ENCODE measurements at places on chromosomes 2 and 18. TPM values are rescaled to one million over a fixed set of nuclear protein-coding genes. Genes with fewer than 3 reads are reported as not detected.

PSMA8 gene
- 0.60 TPM for total RNA-seq

GRCh38 chr18:12491611-12492435, 84.1 kb downstream of the PRELID3A start:
- no peak for DNase-seq

- no peak for DNase-seq
These were observed 80.4 kb downstream of the CTAGE1 start for GRCh38 chr18:22337306-22337705.

DNA sequence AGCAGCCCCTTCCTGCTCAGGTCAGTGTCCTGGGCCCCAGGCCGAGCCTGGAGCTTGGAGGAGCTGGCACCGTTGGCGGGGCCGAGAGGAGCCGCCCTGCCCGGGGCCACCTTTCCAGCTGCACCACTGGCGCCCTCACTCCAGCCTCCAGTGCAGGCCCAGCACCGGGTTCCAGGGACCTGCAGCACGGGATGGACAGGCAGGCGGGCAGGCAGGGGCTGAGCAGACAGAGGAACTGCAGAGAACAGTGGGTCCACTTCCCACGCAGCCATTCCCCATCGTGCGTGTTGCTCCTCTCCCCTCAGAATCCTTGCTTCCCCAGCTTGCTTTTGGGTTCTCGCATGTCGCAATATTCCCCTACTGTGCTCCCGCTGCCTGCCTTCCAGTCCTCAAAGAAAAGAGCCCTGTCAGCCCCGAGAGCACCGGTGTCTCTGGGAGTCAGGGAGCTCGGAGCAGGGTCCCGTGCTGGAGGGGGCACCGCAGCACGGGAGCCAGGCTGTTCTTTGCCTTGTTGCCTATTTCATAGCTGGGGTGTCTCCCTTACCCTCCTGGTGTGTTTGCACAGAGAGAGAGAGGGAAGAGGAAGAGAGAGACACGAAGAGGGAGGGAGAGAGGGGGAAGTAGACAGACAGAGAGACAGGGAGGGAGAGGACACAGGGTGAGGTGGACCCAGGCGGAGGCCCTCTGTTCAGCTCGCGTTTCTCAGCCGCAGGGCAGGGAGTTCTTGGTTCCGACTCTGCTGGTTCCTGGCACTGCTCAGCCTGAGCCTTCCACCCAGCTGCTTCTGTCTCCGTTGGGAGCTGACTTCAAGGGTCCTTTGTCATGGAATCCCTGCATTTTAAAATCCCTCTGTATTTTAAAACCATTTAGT, 126.0 kb downstream of the MBP start:
- no peak for DNase-seq

COL5A2 gene
- total RNA-seq, result 1.6 TPM

DNA sequence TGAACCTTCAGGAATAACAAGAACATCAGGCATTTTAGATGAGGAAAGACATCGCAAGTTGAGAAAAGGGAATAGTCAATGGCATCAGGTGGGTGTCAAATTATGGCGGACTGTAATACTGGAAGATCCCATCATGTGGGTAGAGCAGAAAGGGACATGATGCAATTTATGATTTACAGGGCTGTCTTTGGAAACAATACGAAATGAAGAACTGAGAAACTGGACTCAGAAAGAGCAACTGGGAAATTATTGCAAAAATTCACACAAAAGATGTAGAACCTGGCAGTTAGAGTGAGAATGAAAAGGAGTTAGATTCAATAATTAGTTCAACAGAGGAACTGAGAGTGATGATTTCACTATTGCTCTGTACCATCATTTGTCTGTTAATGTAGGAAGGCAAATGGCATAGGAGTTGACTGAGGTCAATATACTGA, 1635.0 kb upstream of the ACVR2A start:
- DNase-seq, result no peak

DNA sequence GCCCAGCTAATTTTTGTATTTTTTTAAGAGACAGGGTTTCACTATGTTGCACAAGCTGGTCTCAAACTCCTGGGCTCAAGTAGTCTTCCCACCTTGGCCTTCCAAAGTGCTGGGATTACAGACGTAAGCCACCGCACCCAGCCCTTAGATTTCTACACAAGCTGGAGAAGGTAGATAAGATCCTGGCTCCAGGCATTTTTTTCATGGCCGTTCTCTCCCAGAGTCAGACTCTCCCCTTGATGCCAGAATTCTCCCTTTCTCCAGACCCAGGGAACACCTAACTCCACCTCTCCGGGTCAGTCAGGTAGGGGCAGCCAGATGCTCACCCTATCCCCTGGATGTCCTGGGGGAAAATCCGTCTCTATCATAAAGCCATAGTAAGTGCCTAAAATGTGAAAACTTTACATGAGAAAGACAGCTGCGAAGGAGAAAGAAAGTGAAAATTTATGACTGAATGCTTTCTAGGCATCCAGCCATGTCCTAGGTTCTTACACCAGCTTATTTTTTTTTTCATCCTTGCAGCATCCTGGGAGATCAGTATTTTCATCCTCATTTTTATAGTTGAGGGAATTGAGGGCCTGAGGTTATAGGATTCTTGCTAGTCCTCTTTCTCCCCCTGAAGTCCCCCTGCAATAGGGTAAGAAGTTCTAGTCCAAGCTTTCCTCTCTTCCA, 16.3 kb downstream of the SIX3 start:
- DNase-seq, result no peak

ERFE gene
- total RNA-seq, result not detected

GRCh38 chr2:189698020-189698887, 23.8 kb downstream of the ANKAR start:
- peak; percentile 31 for DNase-seq

EVX2 gene
- total RNA-seq, result not detected

FHOD3 gene
- not detected for total RNA-seq

DNA sequence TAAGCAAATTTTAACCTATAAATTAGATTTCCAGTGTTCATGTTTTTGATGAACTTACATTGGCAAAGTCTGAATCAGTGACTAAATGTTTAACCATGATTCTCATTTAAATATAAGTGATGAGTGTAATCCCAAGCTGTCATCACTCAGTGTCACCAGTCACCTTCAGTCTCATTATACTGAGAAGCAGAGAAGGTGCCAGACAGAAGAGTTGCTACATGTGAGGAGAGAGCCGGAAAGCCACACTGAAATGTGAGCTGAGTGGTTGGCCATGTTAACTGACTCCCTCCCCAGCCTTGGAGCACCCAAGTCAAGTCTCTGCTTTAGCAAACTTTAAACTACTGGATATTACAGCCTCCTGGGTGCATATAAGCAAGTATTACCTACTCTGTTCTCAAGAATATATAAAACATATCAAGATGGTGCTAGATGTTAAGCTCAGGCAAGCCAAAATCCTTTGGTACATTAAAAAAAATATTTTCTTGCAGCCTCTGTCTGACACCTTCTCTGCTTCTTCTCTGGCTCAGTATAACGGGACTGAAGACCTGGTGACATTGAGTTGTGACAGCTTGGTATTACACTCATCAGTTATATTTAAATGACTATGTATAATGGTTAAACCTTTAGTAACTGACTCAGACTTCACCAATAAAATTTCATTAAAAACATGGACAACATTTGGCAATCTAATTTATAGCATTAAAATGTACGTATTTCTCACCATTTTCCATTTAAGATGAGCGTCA, 75.8 kb upstream of the MAP3K20 start:
- DNase-seq, result no peak

DNA sequence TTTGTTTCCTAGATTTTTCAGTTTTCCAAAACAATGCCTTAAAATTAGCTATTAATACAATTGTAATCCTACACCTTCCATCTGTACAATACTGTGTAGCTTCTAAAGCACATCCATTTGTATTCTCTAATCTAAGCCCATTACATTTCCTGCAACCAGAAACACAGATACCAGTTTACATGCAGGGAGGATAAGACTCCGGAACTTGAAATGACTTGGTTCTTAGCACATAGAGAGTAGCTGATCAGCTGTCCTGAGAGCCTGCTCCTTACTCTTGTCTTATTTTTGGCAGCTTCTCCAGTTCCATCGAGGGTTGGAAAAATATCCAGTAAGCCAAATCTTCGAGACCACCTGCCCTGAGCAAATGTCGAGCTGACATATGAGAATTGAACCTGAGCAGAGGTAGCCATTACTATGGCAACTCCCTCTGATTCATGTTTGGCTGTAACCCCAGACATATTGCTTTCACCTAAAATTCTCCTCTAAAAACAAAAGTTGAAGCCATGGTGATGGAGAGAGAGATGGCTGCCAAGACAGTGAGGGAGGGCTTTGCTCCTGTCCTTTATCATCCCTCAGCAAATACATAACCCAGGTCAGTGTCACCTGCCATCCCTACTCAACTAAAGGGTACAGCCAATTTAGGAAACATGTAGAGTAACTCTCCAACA, 542.8 kb downstream of the IRS1 start:
- DNase-seq, result no peak

- DNase-seq, result peak; percentile 2
These were observed 44.6 kb downstream of the INHBB start for GRCh38 chr2:120390381-120391055.

GRCh38 chr2:37926635-37927034, 1.5 kb downstream of the RMDN2 start:
- no peak for DNase-seq

DNA sequence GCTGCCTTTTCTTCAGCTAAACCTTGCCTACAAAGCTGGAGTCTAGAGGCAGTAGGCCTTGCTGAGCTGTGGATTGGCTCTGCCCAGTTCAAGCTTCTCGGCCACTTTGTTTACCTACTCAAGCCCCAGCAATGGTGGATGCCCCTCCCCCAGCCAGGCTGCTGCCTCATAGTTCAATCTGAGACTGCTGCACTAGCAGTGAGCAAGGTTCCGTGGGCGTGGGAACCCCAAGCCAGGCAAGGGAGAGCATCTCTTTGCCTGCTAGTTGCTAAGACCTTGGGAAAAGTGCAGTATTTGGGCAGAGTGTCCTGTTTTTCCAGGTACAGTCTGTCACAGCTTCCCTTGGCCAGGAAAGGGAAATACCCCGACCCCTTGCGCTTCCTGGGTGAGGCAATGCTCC, 68.9 kb downstream of the VAPA start:
- no peak for DNase-seq

POTEI gene
- not detected for total RNA-seq

Measured in activated CD4-positive, alpha-beta memory T cell treated with anti-CD3 and anti-CD28 coated beads, Interleukin-2, amount 10 ng/mL, durations not matched to agents 7 days and 5 days (primary cell).